ENCODE measurements at places on chromosomes 16 and 17.
A peak's percentile ranks its signal among the peaks of the same experiment; 100 is the strongest.

DNA sequence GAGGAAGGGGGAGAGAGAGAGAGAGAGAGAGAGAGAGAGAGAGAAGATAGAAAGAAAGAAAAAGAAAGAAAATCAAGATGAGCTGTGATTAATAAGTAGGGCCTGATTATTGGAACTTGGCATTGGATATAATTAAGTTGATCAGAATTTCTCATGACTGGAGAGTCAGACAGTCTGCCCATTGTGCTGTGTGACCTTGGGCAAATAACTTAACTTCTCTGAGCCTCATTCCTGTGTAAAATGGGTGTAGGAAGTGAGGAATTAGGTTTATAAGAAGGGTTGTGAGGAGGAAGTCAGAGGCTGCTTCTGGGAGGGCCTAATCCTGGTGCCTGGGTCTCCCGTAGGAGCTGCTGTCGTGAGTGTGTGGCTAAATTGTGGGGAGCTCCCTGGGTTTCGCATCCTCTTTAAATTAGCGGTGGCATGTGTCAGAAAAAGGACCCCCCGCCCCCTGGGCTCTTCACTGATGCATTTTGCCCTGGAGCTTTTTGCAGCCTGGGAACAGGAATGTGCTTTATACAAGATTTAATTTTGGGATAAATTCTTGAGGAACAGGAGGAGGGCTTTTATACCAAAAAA is 76.0 kb downstream of the CMIP start:
- no peak for DNase-seq

GRCh38 chr16:12318661-12319427 is 342.3 kb downstream of the SNX29 start:
- DNase-seq: no peak

- peak; percentile 17 for DNase-seq
These were observed 74.8 kb upstream of the SMURF2 start for GRCh38 chr17:64736804-64737492.

DNA sequence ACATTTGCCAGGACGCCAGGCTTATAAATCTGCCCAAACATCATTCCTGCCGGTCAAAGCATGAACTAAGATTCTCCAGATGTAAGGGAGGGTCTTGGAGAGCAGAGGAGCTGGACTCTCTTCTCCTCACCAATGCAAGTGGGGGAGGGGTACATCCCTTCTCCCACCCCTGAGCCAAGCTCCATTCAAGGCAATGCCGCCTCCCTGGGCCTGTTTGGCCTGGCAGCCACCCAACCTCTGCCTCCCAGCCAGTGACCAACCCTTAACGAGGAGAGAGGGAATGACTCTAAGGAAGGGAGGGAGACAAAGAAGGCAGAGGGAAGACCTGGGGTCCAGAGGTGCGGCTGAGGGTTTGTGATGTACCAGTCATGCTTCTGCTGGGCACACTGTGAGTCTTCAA is 13.8 kb downstream of the C17orf50 start:
- DNase-seq: no peak

GRCh38 chr17:65293584-65294180 is 156.5 kb downstream of the RGS9 start:
- DNase-seq: no peak

DNA sequence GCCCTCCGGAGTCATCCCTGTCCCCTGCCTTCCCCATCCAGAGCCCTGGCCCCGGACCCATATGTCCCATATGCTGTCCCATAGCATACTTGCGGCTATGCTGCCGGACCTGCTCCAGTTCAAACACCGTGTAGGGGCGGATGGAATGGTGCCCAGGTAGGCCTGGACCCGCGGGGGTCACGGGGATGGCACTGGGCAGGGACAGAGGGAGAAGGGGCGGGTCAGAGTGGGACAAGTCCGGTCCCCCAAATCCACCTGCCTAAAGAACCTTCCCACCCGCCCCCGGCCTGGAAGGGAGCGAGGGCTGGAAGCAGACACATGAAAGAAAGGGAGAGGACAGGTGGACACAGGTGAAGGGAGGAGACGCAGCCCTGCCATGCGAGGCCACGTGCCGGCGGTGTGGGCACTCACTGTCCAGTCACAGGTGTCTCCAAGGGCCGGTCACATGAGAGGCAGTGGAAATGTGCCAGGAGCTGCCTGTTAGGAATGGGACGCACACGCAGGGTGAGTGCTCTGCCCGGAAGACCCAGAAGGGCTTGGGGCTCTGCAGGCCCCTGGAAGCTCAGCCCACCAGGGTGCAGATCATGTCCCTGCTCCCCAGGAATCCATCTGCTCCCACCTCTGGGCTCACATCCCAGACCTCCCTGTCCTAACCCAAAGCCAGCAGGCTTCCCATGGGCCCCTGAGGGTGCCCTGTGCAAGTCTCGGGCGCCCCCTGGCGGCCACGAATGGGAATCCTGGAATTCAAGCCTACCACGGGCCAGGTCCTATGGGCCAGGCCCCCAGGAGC is 14.0 kb downstream of the UBALD2 start:
- peak; percentile 55 for DNase-seq

DNA sequence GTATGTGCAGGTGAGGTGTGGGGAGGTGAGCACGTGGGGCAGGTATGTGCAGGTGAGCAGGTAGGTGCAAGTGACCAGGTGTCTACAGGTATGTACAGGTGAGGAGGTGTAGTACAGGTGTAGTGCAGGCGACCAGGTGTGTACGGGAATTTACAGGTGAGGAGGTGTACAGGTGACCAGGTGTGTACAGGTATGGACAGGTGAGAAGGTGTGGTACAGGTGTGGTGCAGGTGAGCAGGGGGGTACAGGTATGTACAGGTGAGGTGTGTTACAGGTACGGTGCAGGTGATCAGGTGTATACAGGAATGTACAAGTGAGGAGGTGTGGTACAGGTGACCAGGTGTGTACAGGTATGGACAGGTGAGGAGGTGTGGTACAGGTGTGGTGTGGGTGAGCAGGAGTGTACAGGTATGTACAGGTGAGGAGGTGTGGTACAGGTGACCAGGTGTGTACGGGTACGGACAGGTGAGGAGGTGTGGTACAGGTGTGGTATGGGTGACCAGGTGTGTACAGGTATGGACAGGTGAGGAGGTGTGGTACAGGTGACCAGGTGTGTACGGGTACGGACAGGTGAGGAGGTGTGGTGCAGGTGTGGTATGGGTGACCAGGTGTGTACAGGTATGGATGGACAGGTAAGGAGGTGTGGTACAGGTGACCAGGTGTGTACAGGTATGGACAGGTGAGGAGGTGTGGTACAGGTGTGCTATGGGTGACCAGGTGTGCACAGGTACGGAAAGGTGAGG is 12.8 kb upstream of the DBNDD1 start:
- DNase-seq: no peak

DNA sequence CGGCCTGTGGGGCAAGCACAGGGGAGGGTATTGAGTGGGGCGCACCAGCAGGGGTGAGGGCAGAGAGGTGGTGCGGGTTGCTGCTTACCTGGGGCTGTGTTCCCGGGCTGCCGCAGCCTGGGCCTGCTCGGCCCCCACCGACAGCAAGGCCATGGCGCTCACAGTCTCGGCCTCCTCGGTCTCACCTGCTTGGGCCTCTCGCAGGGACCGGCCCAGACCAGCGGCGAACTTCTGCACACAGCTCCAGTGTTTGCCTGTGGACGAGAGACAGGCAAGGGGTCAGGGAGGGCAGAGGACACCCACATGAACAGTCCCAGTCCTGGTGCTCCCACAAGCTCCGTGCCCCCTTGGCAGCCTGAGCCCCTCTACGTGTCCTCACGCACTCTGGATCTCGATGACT is 7.9 kb downstream of the G6PC3 start:
- no peak for DNase-seq

GRCh38 chr17:1709971-1710806 is at the start of gene TLCD2:
TLCD2 (minus strand) TSS chr17:1710377; CDS start chr17:1710242, 135 bp downstream.
- DNase-seq: no peak

- DNase-seq: no peak
These were observed 110.2 kb upstream of the CACNG5 start for GRCh38 chr17:66724581-66725341.

- no peak for DNase-seq
These were observed 121.9 kb upstream of the HS3ST2 start for GRCh38 chr16:22692034-22692433.

DNA sequence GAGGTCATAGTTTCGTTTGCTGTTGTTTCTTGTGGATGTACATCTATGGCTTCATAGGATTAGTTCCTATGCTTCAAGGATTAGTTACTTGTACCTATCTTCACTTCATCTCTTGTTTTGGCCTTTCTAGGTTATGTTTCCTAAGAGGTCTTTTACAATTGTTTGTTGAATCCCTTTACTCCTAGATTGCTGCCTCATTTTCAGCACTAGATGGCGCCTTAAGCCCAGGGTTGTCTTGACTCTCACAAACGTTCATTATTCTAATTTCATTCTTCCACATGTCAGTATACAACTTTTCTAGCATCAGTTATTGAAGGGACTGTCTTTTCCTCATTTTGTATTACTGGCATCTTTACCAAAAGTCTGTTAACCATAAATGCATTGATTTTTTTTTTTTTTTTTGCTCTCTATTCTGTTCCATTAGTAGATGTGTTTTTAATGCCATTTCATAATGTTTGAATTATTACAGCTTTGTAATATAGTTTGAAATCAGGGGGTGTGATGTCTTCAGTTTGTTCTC is 45.0 kb upstream of the NACA2 start:
- peak; percentile 66 for DNase-seq

- no peak for DNase-seq
These were observed 1.4 kb downstream of the CCDC43 start for GRCh38 chr17:44688200-44688599.

DNA sequence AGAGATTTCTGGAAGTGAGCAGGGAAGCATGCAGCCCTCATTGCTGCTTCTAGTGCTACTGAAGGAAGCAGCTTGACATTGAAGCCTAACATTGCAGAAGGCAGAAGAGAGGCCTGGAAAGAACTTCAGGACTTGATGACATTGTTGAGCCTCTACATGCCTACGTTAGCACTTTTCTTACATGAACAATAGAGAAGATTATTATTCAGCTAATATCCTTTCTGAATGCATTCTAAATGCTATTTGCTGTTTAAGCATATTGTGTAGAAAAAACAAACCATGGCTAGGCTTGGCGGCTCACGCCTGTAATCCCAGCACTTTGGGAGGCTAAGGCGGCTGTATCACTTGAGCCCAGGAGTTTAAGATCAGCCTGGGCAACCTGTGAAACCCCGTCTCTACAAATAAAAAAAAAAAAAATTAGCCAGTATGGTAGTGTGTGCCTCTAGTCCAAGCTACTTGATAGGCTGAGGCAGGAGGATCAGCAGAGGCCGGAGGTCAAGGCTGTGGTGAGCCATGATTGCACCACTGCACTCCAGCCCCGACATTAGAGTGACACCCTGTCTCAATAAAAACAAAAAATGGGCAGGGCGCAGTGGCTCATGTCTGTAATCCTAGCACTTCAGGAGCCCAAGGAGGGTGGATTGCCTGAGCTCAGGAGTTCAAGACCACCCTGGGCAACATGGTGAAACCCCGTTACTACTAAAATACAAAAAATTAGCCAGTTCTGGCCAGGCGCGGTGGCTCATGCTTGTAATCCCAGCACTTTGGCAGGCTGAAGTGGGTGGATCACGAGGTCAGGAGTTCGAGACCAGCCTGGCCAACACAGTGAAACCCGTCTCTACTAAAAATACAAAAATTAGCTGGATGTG is 2.2 kb upstream of the AURKB start:
- DNase-seq: no peak
